CD4-positive, alpha-beta T cell treated with Interleukin-15 for 1 hour (primary cell): ENCODE measurements at places on chromosomes 3 and 15.
A peak's percentile ranks its signal among the peaks of the same experiment; 100 is the strongest.

DNA sequence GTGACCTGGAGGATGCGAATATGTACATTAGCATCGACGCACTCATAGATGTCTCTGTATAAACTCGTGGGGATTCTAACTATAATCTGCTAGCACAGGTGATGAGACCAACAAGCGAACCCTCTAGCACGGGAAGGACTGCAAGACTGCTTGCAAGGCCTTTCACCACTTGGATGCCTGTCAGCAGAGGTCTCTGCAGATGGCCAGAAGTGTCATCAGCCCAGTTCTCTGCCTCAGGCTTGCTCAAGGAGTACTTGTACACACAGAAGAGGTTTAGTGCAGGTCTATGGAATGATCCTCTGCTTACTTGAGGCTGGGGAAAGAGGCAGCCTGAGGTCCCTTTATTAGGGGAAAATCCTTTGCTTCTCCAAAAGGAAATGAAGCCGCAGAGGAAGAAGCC, 48.1 kb downstream of the EDEM1 start:
- no peak for DNase-seq

GRCh38 chr15:77409259-77410156, 10.4 kb downstream of the PEAK1 start:
- DNase-seq, result no peak

DNA sequence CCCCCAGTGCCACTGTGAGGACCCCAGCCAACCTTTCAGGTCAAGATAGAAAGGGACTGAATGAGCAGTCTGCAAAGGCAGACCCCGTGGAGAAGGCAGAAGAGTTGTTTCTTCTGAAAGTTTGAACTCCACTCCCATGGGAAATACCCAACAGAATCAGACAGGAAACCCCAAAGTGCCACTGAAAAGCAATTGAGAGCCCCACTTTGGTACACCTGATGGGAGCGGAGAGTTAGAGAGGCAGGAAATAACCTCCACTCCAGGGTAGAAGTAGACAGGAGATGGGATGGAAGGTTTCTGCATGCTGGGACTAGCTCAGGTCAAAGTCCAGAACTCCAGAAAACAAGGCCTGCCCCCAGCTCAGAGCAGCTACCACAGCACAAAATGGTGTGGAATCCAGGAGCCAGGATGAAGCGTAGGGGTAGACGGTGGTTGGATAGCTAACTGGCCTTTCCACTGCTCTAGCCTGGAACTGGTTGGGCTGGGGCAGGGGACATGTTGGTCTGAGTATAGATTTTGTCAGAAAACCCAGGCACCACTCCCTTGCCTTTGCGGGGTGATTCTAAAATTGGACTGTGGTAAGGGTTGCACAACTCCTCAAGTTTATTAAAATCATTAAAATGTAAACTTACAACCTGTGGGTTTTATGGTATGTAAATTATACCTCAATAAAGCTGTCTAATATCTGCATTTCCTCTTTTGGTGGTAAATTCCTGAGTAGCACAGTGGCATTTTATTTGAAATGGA, 1.9 kb upstream of the RAB43 start:
- DNase-seq, result no peak

DNA sequence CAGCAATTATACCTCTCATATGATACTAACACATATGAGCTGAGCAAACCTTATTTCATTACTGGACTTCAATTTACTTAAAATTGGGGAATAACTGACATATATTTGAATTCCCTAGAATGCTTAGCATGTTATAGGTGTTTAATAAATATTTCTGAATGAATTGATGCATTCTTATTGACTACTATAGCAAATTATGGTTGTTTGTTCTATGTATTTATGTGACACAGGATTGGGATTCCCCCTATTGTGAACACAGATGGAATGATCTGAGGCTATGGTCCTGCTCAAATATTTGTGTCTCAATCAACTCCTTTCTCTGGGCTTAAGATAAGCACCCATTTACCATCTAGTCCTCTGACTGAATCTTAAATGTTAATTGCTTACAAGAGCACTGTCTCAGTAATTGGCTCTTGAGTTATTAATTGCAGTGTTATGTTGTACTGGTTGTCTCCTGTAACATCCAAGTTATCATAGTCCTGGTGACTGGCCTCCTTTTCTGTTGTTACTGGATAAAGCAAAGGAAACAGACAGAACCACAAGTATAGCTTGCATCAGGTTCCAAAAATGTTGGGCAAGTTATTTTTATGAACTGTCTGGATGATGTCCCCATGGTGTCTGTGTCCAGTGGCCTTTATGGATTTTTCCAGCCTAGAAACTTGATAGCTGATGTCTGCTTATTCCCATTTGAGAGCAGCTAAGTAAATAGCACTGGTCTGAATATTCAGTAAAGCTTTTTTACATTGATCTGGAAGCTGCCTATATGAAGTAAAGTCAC, 2.3 kb upstream of the UACA start:
- no peak for DNase-seq

GRCh38 chr3:43786526-43787305, 96.0 kb downstream of the ABHD5 start:
- no peak for DNase-seq

GRCh38 chr3:196772102-196772501, 32.4 kb downstream of the PAK2 start:
- no peak for DNase-seq

- no peak for DNase-seq
Measured at GRCh38 chr3:34020726-34021680, 222.6 kb downstream of the PDCD6IP start.

DNA sequence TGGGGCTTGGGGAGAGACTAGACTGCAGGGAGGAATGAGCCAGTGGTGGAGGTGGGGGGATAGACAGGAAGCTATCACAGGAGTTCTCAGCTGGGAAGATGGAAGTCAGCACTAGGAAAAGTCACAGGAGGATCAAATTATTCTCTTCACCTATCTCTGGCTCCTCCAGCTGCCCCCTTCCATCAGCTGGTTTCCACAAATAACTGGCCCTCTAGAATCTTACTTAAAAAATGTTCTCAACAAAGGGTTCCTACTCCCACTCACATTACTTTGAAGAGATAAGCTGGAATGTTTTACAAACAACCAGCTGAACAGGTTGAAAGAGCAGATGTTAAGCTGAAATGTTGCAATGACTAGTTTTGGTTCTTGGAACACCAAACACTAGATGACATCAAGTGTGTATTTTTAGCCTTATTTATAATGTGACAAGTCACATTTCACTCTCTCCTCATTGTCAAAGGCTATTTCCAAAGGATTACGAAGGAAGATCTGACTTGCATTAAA, 102.7 kb upstream of the AADACL2 start:
- DNase-seq, result no peak

DNA sequence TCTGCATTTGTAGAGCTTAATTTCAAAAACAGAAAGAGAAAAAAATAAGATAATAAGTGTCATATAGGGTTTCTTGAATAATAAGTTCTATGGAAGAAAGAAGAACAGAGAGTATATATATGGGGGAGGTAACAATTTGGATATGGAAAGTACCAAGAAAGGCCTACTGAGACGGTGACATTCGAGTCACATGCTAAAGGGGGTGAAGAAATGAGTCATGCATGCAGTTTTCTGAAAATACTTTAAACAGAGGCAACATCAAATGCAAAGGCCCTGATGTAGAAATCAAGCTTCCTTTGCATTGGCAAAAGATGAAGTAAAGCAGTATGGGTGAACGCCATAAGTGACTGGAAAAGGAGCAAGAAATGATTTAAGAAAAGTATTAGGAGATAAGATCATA, 371.6 kb upstream of the ZNF385D start:
- no peak for DNase-seq

- DNase-seq, result no peak
Measured at GRCh38 chr15:75215107-75216004, 13.7 kb downstream of the C15orf39 start.

DNA sequence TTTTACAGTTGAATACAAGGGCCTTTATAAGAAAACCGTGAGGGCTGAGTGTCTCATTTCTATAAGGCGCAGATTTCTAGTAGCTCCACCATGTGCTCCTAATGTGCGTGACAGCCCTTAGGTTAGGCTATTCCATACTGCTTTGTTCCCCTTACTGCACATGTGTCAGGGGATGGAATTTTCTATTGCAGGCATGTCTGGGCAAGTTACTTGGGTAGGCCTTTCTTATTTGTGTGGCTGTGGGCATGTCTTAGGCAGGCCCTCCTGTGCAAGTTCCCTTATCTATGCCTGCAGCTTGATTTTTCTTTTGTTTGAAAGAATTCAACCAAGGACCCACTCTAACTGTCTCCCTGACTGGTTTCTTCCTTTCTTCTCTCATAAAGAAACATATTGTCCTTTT, 434.2 kb upstream of the CNTN3 start:
- DNase-seq, result no peak

DNA sequence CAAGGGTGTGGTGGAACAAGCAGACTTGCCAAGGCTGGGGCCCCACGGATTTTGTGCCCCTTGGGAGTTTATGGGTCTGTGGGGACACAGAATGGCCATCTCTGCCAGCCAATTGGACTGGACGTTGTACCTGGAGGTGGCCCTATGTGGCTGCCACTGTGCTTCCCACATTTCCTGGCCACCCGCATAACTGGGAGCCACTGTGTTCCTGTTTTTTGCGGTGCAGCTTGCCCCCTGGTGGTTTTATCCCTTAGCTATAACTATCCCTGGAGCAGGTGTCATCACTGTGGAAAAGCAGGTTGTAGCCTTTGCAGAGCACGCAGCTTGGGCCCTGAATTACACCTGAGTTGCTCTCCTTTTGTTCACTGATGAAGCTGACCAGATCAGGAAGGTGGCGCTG, 306.3 kb downstream of the ZPLD1 start:
- DNase-seq, result no peak

GRCh38 chr3:52143616-52144015, 10.6 kb downstream of the POC1A start:
- no peak for DNase-seq

- DNase-seq, result no peak
Measured at GRCh38 chr15:68186671-68187397, 18.3 kb downstream of the CALML4 start.

- DNase-seq, result no peak
Measured at GRCh38 chr3:79848876-79849275, 81.1 kb upstream of the ROBO1 start.

- DNase-seq, result no peak
Measured at GRCh38 chr3:179083977-179084376, 12.4 kb upstream of the ZMAT3 start.

- no peak for DNase-seq
Measured at GRCh38 chr15:34206011-34206410, 3.9 kb downstream of the KATNBL1 start.

DNA sequence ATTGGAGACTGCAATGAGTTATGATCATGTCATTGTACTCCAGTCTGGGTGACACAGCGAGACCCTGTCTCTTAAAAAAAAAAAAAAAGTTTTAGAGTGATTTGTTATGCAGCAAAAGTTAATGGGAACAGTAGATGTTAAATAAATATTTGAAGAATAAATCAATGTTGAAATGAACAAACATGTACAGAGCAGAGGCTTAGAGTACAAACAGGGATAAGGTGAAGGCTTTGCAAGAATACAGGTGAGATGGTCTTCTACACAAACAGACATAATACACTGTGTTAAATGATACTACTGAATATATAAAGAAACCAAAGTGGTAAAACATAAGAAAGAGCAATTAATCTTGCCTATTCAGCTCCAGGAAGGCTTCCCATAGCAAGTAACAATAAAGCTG, 265.4 kb downstream of the CNTN3 start:
- no peak for DNase-seq

DNA sequence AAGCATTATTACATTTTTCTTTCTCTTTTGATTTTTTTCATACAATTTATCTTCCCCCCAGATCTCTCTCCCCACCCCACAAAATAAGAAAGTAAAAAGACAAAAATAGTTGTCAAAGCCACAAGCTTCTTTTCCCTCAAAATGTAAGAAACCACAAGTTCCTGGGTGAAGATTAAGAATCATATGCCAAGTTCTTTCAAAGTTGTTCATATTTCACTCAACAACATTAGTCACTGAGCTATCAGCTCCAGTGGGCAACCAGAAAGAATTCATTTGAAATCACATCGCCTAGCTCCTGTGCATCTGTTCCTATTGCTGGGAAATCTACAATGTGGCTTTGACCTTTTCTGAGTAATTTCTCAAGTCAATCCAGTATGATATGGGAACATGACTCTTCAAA, 681.6 kb upstream of the ARPP21 start:
- no peak for DNase-seq

GRCh38 chr15:76267077-76267476, 44.2 kb downstream of the ETFA start:
- no peak for DNase-seq

DNA sequence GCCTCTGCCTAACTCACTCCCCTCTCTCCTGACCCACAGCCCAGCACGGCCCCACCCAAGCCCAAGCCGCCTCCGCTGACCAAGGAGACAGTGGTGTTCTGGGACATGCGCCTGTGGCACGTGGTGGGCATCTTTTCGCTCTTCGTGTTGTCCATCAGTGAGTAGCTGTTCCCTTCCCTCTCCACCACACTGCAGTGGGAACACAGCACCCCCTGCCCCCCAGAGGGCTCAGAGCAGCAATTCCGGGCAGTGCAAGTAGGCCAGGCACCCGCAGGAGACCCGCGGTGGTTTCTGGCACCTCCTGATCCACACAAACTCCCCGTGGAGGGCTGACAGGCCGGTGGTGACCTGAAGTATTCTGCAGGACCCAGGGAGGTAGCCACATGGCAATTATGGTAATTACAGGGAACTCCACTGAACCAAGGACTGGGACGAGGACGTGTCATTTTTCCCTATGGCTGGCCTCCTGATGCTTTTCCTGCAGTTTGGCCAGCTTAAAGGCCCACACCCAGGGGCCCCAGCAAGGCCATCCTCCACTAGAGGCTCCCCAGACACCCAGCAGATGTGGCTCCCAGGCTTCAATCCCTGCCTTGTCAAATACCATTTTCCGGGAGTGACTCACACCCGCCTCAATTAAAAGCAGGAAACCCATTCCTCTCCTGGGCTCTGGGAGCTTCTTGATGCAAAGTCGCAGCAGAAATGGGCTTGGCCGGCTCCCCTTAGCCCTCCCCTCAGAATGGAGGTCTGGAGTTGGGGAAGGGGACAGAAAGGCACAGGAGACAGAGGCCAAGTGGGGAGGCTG, 4.8 kb downstream of the TMIE start:
- DNase-seq, result peak; percentile 11

DNA sequence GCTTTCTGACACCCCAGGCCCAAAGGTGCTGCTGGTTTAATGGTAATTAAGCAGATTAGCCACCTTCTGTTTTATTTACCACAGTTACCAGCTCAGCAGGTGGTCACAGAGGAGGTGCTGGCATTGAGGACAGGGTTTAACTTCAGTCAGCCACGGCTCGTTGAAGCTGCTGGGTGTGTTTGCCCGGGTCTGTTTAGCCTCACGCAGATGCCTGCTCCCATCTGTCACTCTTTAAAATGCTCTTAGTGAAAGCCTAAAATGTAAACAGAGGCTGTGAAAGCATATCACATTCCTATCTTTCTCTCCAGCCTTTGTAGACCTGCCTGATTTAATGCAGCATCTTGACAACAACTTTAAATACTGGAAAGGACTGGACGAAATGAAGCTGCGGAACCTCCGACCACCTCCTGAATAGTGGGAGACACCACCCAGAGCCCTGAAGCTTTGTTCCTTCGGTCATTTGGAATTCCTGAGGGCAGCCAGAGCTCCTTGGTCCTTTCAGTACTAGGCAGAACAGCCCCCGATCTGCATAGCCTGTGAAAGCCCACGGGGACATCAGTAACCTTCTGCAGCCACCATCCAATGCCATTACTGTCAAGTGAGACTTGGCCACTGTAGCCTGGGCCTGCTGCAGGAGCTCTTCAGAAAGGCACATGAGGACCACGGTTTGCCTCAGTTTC, 156.0 kb downstream of the PDE8A start:
- DNase-seq, result no peak
